ENCODE measurements at places on chromosomes 6 and 20. TPM values are rescaled to one million over a fixed set of nuclear protein-coding genes. Genes with fewer than 3 reads are reported as not detected.
A peak's percentile ranks its signal among the peaks of the same experiment; 100 is the strongest.

DNA sequence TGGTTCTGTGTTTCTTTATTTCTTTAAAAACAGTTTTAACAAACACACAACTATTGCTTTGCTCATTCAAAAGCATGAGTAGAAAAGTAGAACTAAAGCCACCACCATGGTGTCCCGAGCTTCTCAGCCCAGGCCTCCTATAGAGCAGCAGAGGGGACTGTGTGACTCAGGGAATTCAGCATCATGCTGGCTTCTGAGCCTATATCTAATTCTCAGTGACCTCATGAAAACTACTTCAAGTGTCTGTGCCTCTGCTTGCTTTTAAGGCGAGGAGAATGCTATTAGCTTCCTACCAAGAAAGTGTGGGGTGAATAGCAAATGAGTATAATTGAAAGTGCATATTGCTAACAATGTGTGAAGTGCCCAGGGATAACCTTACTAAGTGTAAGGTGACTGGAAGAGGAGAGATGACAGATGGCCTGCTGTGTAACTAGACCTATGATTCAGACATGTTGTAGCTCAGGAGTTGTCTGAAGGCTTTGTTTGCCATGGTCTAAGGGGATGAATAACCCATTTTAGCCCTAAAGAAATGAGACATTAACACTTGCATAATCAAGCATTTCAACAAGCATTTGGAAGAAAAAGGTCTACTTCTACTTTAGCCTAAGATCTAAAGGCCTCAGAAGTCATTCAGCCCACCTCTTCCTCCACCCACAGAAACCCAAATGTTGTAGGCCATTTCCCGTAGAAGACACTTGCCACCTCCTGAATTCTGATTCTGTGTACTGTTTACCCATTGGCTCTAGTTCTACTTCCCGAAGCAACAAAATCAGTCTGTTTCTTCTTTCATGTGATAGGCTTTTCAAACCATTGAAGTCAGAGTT is 121.5 kb upstream of the ARG1 start:
- no peaks in the 10 kb centered on the region for H3K27me3 ChIP-seq
- no peak overlapping the region for H3K27ac ChIP-seq
- no peak for DNase-seq
- no peaks in the 10 kb centered on the region for H3K36me3 ChIP-seq
- peaks cover 3% of the 10 kb centered on the region for H3K4me1 ChIP-seq
- no peak overlapping the region for H3K4me3 ChIP-seq

DNA sequence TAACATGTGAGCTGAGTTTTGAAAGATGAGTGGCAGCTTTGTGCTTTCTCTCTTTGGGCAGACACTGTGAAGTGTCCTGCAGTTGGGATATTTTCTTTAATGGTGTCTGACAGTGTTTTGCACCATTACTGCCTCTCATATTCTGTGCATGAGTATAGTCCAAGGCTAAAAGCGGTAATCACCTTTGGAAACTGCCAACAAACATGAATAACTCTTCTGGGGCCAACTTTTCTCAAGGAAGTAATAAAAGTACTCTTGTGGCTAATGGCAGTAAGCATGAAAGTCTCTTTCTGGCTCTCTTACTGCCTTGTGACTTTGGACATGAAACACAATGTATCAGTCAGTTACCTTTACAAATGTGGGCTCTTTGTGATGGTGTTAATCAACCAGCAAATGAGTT is 91.7 kb upstream of the SOX4 start:
- H3K27me3 ChIP-seq: no peaks in the 10 kb centered on the region
- H3K4me3 ChIP-seq: no peak overlapping the region
- H3K27ac ChIP-seq: no peak overlapping the region
- H3K4me1 ChIP-seq: peaks cover 10% of the 10 kb centered on the region

DNA sequence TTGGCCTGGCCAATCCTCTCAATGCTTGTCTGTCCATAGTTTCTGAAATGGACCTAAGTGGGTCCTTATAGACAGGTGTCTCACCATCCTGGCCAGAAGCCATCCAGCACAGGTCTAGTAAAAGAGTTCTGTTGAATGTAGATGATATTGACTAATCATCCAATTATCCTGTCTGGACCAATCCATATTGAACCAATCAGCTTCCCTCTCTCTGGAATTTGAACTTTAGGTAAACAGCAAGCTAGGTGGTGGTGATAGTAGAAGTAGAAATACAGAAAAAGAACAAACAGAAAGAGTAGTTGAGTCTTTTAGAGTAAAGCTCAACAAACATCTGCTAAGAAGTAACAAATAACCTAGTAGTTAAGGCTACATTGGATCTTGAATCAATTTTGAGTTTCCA is 9.5 kb upstream of the PNRC1 start:
- no peaks in the 10 kb centered on the region for H3K27me3 ChIP-seq
- no peak overlapping the region for H3K27ac ChIP-seq
- H3K36me3 ChIP-seq: no peaks in the 10 kb centered on the region
- H3K4me1 ChIP-seq: no peaks in the 10 kb centered on the region
- no peak overlapping the region for H3K4me3 ChIP-seq

GRCh38 chr20:55977690-55978459 is 27.4 kb downstream of the CBLN4 start:
- H3K27me3 ChIP-seq: no peaks in the 10 kb centered on the region
- H3K4me1 ChIP-seq: peaks cover 4% of the 10 kb centered on the region
- no peak overlapping the region for H3K27ac ChIP-seq
- peak; percentile 29 for DNase-seq

DNA sequence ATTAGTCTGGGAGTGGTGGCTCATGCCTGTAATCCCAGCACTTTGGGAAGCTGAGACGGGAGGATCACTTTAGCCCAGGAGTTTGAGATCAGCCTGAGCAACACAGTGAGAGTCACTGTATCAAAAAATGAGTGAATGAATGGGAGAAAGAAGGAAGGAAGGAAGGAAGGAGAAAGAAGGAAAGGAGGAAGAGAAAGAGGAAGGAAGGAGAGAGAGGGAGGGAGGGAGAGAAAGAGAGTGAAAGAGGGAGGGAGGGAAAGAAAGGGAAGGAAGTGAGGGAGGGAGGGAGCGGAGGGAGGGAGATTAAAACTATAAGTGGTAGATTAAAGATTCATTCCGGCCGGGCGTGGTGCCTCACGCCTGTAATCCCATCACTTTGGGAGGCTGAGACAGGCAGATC is 28.9 kb upstream of the RREB1 start:
- no peaks in the 10 kb centered on the region for H3K4me1 ChIP-seq
- no peaks in the 10 kb centered on the region for H3K27me3 ChIP-seq
- no peak overlapping the region for H3K27ac ChIP-seq
- no peak overlapping the region for H3K4me3 ChIP-seq

DNA sequence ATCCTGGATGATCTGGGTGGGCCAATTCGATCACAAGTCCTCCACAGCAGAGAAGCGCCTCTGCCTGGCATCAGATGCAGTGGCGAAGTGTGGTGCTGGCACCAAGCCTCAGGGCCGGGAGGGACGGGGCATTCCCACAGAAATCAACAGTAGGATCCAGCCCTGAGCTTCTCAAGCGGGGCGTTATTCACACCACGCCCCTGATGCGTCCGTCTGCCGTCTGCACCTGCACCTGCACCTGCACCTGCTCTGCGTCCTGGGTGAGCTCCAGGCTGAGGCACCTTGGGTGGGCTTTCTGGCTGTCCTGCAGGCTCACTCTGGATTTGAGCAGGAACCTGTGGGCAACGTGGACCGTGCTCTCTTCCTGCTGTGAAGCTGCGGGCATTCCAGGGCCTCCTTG is 13.8 kb upstream of the NTSR1 start:
- H3K36me3 ChIP-seq: peaks cover 3% of the 10 kb centered on the region
- peaks cover 65% of the 10 kb centered on the region for H3K4me1 ChIP-seq
- DNase-seq: no peak
- H3K4me3 ChIP-seq: no peak overlapping the region

GRCh38 chr6:41577356-41578216 is 31.4 kb downstream of the FOXP4 start:
- no peak overlapping the region for H3K4me3 ChIP-seq
- peaks cover 28% of the 10 kb centered on the region for H3K4me1 ChIP-seq
- H3K27me3 ChIP-seq: peaks cover 7% of the 10 kb centered on the region
- DNase-seq: no peak

DNA sequence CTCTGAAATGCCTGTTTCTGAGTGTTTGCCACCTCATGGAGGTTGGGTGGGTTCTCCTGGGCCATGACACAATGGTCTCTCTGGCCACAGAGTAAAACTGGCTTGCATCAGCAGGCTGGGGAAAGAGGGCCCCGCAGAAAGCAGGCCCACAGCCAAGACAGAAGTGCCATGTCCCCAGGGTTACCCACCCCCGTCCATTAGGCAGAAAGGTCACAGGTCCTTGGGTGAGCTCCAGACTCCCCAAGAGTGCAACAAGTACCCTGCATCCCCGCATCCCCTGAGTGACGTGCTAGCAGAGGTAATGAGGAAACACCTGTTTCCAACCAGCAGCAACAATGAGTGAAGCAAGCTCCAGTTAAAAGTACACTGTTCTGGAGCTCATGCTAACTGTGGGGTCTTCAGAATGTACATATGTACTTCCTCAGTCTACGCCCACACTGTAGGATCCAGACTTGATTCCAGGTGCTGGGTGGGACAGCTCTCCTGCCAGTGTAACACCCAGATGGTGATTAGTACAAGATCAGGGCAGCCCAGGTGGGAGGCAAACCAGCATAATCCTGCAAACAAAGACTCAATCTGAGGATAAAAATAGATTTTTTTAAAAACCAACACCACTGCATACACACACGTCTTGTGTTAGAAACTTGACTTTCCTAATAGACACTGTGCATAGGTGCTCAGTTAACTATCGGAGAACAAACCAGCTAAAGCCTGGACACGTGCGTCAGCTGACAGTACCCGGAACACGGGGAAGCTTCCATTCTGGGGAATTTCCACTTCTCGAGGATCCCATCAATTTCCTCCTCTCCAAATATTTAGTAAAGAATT is 31.5 kb downstream of the RRBP1 start:
- peaks cover 9% of the 10 kb centered on the region for H3K36me3 ChIP-seq
- no peak overlapping the region for H3K4me3 ChIP-seq
- H3K27me3 ChIP-seq: no peaks in the 10 kb centered on the region
- peaks cover 53% of the 10 kb centered on the region for H3K4me1 ChIP-seq

- DNase-seq: no peak
- no peaks in the 10 kb centered on the region for H3K27me3 ChIP-seq
- no peaks in the 10 kb centered on the region for H3K36me3 ChIP-seq
- no peak overlapping the region for H3K4me3 ChIP-seq
Observed at GRCh38 chr20:24768201-24768636, 180.8 kb upstream of the CST7 start.

DNA sequence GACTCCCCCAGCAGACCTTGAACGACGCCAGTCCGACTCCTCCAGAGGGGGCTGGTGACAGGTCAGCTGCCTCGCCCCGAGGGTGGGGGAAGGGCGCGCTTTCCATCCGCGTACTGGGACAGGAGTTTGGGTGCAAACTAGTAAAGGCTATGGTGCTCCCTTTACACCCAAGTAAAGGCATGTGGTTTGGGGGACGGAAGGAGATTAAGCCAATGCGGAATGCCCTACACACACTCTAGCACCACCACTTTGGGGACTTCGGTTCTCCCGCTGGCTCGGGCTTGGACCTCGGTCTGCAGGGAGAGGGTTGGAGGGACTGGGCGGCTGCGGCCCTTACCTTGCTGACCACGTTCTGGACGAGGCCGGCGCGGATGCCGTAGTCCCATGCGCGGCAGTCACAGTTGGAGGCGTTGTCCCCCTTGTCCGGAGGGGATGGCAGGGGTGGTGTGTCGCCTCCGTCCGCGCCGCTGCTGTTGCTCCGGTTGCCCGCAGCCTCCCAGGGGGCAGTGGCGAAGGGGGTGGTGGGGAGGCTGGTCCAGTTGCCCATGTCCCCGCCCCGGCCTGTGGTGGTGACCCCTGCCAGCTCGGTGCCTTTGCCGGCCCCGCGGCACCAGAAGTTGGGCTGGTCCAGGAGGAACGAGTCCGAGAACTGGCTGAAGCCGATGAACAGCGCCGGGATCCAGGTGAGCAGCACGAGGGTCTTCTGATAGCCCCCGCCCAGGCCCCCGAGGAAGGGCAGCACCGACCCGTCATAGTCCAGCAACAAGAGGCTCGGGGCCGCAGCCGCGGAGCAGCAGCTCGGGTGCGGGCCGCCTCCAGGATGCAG is 1.1 kb downstream of the SLC22A23 start:
- peak overlapping the region; percentile 67 for H3K4me3 ChIP-seq
- DNase-seq: no peak
- H3K27ac ChIP-seq: peak overlapping the region; percentile 37
- H3K36me3 ChIP-seq: no peaks in the 10 kb centered on the region
- no peaks in the 10 kb centered on the region for H3K27me3 ChIP-seq

DNA sequence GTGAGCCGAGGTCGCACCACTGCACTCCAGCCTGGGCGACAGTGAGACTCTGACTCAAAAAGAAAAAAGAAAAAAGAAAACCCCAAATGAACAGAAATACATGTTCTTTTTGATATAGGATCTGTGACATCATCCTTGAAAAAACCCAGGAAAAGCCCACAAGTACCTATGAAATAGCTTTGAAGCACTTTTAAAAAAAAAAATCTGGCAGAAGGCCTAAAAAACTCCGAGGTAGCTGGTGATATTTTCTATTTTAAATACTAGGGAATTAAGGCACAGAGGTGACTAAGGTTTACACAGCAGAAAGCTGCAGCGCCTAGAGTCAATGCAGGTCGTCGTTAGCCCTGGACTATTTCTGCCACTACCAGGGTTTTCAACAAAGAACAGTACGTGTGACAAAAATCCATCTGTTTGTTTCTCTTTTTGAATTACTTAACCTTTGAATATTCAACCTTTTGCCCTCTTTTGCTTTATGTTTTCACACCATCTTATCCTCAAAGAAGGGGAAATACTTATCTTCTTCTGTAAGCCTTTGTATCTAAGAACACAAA is 39.4 kb upstream of the EEF1A1 start:
- H3K27me3 ChIP-seq: no peaks in the 10 kb centered on the region
- DNase-seq: no peak
- H3K4me3 ChIP-seq: no peak overlapping the region
- H3K4me1 ChIP-seq: peaks cover 14% of the 10 kb centered on the region
- H3K36me3 ChIP-seq: no peaks in the 10 kb centered on the region

DNA sequence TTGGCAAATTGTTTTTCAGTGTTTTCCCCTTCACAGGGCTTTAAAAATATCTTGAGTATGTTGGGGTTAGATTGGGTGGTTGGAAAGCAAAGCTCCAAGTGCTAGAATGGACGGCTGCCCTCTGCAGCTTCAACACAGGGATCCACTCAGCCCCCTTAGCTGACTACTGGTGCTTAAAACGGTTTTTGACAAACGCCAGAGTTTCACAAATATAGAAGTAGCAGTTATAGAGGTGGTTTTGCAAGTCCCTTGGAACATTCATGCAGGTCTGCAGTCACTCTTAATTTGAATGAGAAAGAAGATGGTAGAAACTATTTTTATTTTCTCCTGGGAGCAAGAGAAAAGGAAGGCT is 175.9 kb downstream of the ARID1B start:
- H3K4me1 ChIP-seq: peaks cover 17% of the 10 kb centered on the region
- H3K36me3 ChIP-seq: no peaks in the 10 kb centered on the region
- peak overlapping the region; percentile 76 for H3K27ac ChIP-seq
- no peak overlapping the region for H3K4me3 ChIP-seq
- H3K27me3 ChIP-seq: no peaks in the 10 kb centered on the region
- no peak for DNase-seq

- H3K27ac ChIP-seq: no peak overlapping the region
- H3K4me3 ChIP-seq: no peak overlapping the region
- peaks cover 22% of the 10 kb centered on the region for H3K4me1 ChIP-seq
- DNase-seq: peak; percentile 33
- H3K36me3 ChIP-seq: peaks cover 4% of the 10 kb centered on the region
Observed at GRCh38 chr6:158516098-158516497, 43.8 kb upstream of the TMEM181 start.

MAS1 gene
- polyA plus RNA-seq: 0.03 TPM

STMND1 gene
- polyA plus RNA-seq: 0.32 TPM

ZNF165 gene
- polyA plus RNA-seq: 1.9 TPM

C6orf141 gene
- polyA plus RNA-seq: 5.2 TPM

RREB1 gene
- polyA plus RNA-seq: 7.2 TPM

CLDN20 gene
- polyA plus RNA-seq: 0.71 TPM
